ENCODE measurements at places on chromosomes 3 and 15.

DNA sequence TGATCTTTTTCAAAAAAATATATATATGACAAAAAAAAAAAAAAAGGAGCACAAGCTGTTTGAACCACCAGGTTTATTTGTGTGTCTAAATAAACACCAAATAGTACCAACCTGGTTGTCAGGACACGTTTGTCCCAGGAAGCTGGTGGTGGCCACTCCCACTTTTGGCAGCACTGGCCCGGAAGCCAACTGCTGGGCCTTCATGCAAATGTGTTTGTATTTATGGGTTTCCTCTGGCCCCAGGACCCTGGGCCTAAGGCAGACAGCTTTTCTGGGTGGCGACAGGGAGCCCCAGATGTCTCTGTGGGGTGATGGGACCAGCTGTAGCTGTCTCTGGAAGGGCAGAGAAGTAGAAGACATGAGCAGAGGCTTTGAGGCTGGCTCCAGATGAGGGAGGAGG lies 31.6 kb downstream of the PRKCD start:
- DNase-seq: no peak

DNA sequence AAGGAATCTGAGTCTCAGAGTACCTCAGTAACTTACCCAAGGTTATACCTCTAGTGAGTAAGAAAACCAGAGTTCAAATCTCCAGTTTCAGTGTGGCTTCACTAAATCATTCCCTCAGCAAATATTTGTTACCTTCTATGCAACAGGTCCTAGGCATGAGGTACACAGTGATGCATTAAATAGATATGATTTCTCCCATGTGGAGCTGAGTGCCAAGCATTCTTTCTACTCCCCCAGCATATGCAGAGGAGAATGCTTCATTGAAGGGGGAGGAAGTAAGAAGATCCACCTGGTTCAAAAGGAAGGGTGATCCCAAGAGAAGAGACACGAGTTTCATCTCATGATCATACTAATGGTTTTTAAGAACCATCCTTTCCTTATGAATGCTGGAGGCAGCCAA lies 6.8 kb upstream of the MTHFS start:
- DNase-seq: no peak

GRCh38 chr3:194132465-194133286 lies 3.3 kb upstream of the HES1 start:
- DNase-seq: no peak

GRCh38 chr15:61339516-61339915 lies 110.4 kb upstream of the RORA start:
- DNase-seq: no peak

GRCh38 chr15:57312318-57313133 lies 63.8 kb upstream of the CGNL1 start:
- no peak for DNase-seq

GRCh38 chr3:36095238-36095637 lies 285.1 kb upstream of the STAC start:
- DNase-seq: no peak

Measured in NCI-H2227 treated with DMSO at 0.1 percent for 48 hours (cell line).